ENCODE measurements at places on chromosomes 2 and 18.

DNA sequence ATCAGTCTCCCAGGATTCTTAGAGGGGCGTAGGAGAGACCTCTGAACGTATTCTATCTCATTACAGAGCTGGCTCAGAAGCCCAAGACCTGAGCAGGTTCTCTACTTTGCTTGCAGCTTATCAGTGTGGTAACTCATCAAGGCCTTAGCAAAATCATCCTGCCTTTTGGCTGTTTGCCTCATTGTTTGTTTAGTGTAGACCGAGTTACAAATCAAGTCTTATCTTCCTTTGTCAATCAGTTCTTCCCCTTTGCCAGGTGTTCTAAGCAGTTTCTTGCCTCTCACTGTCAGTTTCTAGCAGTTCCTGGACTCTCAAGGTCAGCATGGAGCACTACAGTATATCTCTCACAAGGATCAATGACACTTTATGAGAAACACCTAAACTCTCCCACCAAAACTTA lies 30.9 kb upstream of the NAB1 start:
- peak; percentile 68 for DNase-seq

GRCh38 chr2:232341061-232341738 lies 37.4 kb upstream of the ALPP start:
- peak; percentile 17 for DNase-seq

- no peak for DNase-seq
These were observed 29.4 kb downstream of the KATNAL2 start for GRCh38 chr18:46946656-46947282.

DNA sequence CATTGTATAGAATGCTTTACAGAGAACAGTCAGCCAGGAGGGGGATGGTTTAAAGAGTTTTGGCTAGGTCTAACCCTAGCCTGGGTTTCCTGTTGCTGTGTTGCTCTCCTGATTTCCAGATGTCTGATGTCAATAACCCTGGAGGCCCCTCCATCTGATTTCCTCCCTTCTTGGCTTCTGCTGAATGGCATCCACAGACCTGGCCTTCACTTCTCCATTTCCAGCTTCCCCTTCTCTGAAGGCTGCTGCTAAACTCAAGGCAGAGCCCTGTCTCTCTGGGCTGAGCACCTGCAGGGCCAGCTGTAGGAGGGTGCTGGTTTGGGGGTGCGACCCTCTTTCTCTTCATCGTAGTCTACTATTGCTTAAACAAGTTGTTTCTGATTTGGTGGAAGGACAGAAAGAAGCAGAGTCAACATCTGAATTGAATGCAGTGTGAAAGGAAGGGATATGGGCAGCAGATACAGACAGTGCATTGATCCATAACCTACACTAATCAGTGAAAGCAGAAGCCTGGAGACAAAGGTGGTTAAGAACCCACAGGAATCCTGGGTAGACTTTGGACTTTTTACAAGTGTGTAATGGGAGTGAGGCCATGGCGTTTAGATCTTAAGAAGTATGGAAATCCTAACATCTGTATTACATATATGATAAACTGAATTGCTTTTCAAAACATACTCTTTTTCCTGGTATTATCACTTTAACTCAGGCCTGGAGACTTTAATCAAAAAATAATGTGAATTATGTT lies 153.6 kb downstream of the HRH4 start:
- DNase-seq = no peak

GRCh38 chr2:6442252-6442985 lies 423.3 kb downstream of the CMPK2 start:
- no peak for DNase-seq

- no peak for DNase-seq
These were observed 189.7 kb downstream of the ADCYAP1 start for GRCh38 chr18:1094409-1094808.

- no peak for DNase-seq
These were observed 6.4 kb downstream of the WNT6 start for GRCh38 chr2:218865999-218866398.

DNA sequence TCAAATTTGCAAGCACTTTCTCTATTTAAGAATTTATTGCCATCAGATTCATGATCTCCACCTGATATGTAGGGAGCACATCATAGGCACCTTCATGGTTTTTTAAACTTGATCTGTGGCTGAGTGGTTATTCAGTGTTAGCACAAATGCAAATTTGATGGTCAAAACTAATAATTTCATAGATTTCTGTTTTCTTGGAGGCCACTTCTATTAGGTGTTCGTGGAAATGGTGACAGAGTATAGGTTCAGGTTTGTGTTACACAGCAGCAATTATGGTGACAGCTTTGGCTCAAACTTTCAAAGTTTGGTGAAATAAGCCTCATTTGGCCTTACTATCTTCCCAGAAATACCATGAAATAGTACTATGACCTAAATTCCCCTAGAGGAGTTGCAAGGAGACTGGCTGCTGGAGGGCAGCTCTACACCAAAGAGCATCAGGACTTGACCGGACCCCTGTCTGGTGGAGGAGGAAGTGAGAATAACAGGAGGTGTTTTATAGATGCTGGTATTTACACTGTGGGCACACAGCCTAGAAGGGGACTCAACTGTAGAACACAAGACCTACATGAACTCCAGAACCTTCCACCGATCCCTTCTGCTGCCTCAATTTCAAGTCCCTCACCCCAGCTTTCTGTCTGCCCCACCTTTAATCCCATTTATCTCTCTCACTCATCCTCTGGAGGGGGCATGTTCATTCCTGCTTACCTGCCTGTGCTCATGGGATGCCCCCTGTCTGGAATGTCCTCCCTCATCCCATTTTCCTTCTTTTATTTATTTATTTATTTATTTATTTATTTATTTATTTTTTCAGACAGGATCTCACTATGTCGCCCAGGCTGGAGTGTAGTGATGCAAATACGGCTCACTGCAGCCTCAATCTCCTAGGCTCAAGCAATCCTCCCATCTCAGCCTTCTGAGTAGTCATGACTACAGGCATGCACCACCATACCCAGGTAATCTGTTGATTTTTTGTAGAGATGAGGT lies 132.9 kb upstream of the SIX2 start:
- DNase-seq = peak; percentile 4

- no peak for DNase-seq
These were observed 6.3 kb upstream of the ADGRF3 start for GRCh38 chr2:26352892-26353291.

GRCh38 chr2:36277146-36277808 lies 78.3 kb upstream of the CRIM1 start:
- DNase-seq = no peak

- peak; percentile 22 for DNase-seq
These were observed 51.2 kb upstream of the ALPP start for GRCh38 chr2:232327105-232328031.

- no peak for DNase-seq
These were observed 3.3 kb downstream of the DYSF start for GRCh38 chr2:71456617-71457016.

DNA sequence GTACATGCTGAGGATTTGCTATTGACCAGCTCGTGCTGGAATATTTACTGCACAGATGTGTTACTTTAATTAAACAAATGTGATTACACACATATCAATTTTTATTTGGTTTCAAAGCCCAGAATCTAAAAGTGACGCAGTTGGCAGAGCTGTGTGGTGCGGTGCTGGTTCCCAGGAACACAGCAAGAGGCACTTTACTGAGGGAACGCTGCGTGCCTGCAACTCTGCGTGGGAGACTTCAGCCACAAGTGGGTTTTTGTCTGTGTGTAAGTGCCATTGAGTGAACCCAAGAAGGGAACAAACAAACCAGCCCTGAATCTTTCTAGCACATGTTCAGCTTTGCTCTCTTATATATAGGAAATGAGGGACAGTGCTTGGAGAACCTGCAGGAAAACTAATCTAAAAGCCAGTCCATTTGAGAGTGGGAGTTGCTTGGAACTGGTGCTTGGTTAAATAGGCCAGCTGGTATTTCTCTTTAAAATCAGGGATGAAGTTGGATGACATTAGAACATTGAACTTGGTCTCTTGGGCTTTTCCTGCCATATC lies 196.6 kb upstream of the CELF4 start:
- DNase-seq = no peak

DNA sequence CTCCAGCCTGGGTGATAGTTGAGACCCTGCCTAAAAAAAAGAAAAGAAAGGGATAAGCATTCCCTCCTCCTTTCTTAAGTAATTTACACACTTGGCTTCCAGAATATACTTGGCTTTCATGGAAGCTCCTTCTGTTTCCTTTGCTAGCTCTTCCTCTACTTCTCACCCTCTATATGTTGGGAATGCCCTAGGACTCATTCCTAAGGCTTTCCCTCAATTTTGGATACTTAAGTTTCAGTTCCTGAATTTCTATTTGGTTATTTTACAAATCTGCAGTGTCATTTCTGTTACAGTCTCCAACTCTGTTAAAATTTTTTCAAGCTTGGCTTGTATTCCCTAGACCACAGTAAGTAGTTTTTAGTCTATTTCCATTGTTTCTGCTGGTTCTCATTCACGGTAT lies 23.6 kb downstream of the SP3 start:
- no peak for DNase-seq

- no peak for DNase-seq
These were observed 253.2 kb downstream of the L3MBTL4 start for GRCh38 chr18:6161549-6161948.

DNA sequence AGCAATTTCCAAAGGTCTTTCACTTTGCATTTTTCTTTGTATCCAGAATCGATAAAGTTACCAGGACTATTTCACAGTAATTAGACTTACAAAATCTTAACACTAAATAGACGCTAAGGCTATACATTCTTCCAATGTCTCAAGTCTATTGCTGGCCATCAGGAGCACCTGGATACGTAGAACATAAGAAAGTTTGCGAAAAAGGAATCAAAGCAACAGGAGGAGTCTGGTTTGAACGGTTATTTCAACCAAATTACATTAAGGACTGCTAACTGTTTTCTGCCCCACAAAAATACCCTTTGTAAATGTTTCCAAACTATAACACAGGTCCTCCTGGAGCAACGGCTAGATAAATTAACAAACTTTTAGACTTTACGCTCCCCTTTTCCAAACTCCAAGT lies 1.4 kb upstream of the HNRNPA3 start:
- DNase-seq = no peak

DNA sequence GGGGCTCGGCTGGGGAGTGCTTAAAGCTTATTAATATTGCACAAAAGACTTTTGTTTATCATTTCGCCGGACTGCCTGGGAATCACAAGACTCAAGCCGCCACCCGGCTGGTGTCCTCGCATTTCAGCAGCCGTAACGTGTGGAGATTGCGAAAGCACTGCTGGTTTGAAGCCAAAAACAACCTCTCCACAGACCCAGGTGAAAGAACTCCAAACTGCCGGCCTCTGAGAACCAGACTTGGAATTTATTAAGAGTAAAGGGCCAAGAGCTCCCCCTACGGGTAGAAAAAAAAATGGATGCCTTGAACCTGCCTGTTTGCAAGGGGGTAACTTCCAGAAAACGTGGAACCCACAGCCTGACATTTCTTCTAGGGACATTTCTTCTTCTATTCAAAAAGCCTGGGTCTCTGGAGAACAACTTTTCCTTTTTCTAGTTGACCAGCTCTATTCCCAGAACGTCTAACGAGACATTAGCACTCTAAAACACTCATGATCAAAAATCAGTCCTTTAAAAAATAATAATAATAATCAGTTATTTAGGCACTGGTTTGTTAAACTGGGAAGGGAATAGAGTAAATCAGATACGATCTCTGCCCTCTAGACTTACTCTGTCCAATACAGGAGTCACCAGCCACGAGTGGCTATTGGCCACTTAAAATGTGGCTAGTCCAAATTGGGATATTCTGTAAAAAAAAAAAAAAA lies 216.3 kb downstream of the C1D start:
- peak; percentile 81 for DNase-seq

DNA sequence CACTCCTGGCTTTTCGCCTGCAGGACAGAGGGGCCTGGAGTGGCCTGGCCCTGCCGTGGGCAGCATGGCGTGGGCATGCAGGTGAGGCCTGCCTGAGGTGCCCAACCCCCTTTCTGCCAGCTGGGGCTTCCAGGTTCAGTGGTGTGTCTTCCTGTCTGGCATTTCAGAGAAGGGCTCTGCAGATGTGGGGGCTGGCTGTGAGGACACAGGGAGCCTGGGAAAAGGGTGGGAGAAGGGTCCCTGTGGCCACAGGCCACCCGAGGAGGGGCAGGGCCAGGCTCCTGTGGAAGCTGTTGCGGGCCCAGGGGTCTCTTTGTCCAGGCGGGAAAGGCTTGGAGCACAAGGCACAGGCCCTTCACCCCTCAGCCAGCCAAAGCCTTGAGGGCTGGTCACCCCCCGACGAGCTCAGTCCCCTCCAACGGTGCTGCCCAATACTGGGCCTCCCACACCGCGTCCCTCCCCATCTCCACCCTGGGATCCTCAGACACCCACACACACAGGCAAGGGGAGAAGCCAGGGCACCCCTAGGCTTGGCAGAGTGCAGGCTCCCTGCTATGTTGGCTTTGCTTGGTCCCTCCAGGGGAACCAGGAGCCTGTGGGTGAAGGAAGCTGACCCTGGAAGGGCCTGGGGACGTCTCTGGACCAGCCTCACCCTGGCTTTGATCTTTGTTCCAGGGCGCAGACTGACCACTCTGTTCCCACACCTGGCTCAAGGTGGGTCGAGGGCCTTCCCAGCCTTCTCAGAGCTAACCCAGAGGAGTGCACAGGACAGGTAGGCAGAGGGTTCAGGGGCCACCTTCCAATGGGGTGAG lies 3.7 kb upstream of the AQP12A start:
- no peak for DNase-seq

GRCh38 chr18:79447703-79448367 lies 52.1 kb downstream of the NFATC1 start:
- no peak for DNase-seq

DNA sequence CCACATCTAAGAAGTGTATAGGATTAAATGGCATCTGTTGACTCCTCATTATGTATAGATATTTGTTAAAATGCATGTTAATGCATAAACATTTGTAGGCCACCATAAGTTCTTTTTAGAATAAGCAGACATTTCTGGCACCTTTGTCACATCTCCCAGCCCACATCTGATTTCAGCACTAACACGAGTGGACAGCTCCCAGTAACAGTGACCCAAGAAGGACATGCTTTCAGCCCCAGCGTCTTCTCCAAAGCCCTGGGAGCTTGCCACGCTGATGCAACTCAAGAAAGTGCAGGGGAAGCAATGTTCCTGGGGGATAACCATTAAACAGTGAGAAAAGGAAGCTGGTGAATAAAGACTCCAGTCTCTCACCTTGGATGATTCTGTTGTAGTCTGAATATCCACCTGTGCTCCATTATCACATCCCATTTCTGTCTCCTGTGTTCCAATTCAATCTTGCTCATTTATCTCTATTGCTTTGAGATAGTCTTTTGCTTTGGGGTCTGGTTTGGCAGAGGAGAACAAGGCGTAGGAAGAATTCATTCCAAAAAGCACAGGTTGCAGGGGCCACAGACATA lies 182.6 kb upstream of the THSD7B start:
- DNase-seq = no peak

Data from LNCaP clone FGC (cell line).